ENCODE measurements at places on chromosomes 7 and 10.
A peak's percentile ranks its signal among the peaks of the same experiment; 100 is the strongest.

DNA sequence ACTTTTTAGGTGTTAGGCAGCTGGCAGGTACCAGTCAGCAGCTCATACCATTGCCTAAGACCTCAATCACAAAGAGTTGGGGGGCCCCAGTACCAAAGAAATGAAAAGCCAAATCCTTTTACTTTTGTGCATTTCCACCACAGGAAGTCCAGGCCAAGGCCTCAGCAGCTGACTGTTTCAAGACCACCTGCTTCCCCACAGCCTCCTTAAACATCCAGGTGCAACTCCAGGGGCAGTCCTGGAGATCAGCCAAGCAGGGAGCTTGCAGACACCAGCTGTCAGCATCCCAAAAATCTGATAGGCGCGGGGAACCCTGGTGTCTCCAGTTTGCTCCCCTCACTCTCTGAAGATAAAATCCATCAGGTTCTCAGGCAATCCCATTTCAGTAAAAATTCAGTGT is 91.5 kb upstream of the EFCAB10 start:
- peak; percentile 95 for DNase-seq

GRCh38 chr7:27689591-27690164 is 27.0 kb upstream of the HIBADH start:
- DNase-seq: no peak

- DNase-seq: no peak
These were observed 210.3 kb downstream of the TRIL start for GRCh38 chr7:28747854-28748253.

DNA sequence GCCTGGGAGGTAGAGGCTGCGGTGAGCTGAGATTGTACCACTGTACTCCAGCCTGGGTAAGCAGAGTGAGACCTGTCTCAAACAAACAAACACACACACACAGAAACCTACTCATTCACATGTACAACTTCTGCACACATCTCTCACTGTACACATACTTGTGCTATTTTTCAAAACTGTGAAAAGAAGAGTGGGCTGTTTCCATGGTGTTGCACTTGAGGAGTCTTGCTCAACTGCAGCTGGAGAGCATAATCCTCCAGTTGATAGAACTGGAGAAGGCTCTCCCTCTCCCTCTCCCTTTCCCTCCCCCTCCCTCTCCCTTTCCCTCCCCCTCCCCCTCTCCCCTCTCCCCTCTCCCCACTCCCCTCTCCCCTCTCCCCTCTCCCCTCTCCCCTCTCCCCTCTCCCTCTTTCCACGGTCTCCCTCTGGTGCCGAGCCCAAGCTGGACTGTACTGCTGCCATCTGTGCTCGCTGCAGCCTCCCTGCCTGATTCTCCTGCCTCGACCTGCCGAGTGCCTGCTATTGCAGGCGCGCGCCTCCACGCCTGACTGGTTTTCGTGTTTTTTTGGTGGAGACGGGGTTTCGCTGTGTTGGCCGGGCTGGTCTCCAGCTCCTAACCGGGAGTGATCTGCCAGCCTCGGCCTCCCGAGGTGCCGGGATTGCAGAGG is 43.7 kb upstream of the DLD start:
- DNase-seq: peak; percentile 94

GRCh38 chr10:22550732-22551131 is 163.6 kb downstream of the PIP4K2A start:
- no peak for DNase-seq

- DNase-seq: no peak
These were observed 59.5 kb downstream of the CHST15 start for GRCh38 chr10:124033887-124034218.

- DNase-seq: no peak
These were observed 107.2 kb upstream of the FOXK1 start for GRCh38 chr7:4574851-4575250.

DNA sequence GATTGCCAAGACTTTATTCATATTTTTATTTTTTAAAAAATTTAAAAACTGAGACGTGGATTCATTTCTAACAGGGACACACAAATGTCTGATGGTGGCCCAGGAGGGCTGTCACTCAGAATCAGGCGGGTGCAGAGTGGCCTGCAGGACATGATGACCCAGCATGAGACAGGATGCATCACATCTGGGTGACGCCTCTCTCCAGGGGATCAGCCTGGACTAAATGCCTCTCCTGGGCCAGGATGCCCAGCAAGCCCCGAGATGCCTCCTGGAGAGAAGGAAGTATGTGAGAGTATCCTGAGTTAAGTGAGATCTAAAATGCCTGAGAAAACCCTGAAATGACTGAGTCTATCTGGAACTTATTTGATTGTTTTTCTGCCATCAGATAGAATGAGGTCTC is 16.9 kb upstream of the MTURN start:
- no peak for DNase-seq

DNA sequence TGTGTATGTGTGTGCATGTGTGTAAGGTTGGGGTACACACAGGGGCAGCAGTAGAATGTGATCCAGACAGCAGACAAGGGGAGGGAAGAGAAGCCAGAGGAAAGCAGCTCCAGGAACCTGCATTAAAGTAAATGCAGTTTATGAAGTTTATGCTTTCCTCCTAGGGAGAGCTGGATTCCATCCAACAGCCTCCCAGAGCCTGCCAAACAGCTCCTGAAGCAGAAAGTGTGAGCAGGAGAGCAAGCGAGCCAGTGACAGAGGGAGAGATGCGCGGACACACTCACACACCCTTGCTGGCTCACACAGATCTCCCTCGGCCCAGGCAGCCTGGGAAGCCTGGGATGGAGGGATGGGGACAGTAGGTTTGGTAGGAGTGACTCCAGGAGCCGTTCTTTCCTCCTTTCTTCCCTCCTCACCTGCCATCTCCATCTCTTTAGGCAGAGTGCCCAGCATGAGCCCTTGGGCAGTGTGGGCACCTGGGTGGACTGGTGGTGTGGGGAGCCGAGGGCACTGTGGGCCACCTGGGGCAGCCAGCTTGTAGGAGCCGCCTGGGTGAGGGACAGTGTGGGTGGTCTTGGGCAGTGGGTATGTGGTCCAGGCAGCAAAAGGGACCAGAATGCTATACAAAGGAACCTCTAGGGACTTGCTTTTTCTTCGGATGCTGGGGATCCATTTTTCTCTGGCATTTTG is 46.1 kb downstream of the PAX2 start:
- DNase-seq: no peak

DNA sequence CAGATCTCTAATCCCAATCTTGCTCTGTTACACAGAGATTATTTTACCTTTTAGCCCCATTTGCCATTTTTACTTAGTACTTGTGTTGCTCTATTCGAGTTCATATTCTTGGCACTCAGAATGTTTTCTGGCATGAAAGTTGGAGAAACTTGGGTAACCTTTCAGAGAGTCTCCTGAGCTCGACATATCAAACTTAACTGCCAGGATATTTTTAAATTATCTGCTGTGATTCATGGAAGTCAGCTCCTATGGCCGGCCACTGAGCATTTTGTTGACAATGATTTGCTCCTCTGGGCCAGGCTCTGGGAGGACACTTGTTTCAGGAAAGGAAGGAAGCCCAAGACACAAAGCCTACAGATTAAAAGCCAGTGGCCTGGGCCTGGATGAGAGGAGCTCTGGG is 396.7 kb downstream of the TNS3 start:
- no peak for DNase-seq

DNA sequence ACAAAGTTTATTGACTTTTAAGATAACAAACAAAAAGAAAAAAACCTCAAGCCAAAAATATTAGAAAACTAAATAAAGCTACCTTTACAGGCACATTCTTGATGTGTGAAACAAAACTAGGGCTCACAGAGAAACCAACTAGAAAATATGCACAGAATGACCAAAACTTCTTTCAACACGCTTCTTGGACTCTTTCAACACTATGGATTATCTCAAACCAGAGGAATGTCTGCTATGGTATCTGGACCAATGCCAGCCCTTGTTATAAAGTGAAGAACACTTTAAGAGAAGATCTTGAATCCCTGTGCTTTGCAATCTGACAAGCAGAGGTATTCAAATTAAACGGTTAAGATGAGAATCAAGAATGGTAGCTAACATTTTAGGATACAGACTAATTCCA is 76.6 kb downstream of the DNAJC1 start:
- DNase-seq: no peak

DNA sequence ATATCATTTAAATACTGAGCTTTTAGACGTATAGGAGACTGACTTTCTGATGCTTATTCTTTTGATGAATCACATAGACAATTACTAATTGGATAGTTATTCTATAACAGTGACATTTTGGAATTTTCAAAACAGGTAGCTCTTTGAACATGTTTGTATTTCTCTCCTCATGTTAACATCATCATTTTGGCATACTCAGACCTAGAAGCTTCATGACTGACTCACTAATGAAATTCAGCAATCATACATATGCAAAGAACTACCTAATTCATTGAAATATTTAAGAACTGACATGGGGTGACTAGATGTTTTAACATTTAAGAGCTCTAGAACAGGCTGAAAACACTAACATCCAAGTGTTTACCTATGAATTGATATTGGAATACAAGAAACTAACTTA is 192.3 kb downstream of the VTI1A start:
- no peak for DNase-seq

DNA sequence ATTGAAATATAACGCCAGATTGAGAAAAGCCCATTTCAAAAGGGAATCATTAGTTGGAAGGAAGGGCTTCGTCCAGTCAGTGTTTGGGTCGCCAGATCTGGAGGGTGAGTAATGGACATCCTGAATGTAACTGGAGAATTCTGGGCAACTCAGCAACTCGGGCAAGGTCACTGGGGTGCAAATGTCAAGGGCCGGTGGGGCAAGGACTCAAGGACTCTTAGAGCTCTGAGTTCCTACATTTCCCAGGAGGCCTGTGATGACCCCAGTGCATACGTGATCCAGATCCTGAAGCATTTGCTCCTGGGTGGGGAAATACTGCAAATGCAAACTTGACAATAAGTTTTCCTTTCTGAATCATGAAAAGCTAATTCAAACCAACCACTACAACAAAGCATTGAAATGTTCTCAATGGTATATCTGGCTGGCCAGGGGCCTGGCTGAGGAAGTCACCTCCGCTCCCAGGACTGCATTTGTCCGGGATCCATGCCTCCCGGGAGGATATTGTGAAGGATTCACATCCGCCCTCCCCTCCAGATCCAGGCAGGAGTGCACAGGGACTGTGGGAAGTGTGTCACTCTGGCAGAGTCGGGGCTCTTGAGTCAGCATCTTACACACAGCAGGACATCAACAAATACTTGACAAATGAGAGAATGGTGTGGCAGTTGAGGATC is 164.0 kb downstream of the FANK1 start:
- no peak for DNase-seq

- DNase-seq: no peak
These were observed 54.0 kb downstream of the LAMB4 start for GRCh38 chr7:108076156-108076555.

GRCh38 chr7:42972699-42973500 is 40.7 kb downstream of the MRPL32 start:
- no peak for DNase-seq

DNA sequence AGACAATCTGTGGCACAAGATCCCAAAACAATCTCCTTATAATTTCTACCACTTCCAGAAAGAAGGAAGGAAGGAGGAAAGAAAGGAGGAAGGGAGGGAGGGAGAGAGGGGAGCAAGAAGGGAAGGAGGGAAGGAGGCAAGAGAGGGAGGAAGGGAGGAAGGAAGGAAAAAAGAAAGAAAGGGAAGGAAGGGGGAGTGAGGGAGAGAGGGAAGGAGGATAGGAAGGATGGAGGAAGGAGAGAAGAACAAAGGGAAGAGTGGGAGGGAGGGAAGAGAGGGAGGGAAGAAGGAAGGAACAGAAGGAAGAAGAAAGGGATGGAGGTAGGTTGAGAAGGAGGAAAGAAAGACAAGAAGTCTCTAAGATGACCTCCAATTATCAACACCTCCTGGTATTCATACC is 185.5 kb upstream of the NFE2L3 start:
- no peak for DNase-seq

DNA sequence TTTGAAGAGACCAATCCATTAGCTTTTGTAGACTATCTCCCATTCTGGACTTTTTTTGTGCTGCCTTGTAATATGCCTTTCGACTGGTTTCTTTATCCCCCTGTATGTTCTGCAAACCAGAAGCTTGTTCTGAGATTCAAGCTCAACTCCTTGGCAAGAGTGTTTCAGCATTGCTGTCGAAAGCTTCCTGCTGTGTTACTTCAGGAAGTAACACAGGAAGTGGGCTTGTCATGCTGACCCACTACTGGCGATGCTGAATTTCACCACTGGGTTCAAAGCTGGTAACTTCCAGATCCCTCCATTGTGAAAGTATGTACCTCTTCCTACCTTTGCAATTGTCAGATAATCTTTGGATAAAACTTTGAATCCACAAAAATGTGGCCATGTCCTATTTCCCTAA is 57.9 kb upstream of the INSYN2A start:
- no peak for DNase-seq

DNA sequence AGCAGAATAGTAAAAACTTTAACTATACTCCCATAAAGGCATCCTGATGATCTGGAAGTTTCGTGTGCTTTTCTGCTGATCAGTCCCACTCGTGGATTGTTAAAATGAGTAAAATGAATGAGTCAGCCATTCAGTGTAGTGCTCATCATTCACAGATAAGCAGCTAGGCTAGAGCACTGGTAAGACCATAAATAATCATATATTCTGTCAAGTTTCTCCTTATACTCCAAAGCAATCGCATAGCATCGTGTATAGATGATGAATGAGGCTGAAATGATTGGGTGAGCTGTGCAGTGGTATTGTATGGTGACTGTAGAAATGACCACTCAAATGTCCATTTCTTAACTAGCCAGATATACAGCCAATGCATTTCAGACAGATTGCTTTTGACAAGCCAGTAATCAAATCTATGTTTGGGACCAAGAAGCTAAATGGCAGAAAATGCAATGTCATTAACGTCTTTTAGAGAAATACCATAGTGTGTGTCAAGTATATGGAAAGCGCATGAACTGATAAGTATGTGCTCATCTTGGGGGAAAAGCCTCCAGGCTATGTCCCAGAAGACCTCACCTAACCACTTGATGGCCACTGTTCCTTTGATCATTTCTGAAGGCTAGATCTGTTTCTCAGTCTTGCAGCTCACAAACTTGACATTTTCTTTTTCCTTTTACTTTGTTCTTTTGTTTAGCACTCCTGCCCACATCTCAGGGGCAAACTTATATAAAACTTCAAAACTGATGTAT is 227.2 kb upstream of the FAM3C start:
- DNase-seq: no peak

GRCh38 chr10:32005050-32005449 is 51.2 kb downstream of the KIF5B start:
- peak; percentile 2 for DNase-seq
